COR-L47 (cell line): ENCODE measurements at places on chromosomes 1 and 21.

GRCh38 chr1:30872948-30873263 is 35.7 kb downstream of the SDC3 start:
- DNase-seq = no peak

DNA sequence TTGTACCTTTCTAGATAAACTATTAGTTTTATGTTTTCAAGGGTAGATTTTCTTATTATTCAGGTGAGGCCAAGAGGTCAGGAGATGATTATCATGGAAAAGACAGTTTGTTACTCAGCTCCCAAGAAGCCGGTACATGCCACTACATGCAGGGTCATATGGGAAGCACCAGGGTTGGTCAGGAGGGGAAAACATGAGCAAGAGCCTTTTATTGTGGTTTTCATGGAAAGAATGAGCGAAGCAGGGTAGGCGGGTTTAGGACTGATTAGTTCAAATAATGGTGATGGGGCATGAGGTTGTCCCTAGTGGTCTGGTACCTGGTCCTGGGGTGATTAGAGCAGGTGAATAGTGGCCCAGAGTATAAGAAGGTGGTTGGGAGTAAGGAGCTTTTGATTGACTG is 189.9 kb downstream of the APP start:
- DNase-seq = no peak

DNA sequence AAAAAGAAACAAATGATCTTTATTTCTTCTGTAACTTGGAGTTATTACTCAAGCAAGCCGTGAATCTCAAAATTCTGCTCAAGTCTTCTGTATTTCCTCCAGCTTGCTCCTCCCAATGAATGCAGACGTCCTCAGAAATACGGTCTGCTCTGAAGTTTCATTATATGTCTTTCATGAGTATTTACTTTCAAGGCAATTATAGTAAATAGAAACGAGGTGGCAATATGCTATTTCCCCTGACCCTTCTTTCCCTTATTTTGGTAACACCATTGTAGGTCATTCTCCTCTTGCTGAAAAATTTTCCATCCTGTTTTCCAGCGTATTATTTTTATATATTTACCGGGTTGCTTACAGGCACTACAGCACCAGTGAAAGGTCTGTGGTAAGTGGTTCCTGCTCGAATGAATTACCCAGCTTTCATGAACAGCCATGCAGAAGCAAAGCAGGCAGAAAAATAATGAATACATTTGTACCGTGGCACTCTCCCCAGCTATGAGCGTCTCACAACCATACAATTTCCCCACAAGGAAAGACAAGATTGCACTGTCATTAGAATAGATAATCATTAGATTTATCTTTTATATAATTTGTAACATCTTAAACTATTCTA is 350.9 kb upstream of the PKN2 start:
- no peak for DNase-seq

DNA sequence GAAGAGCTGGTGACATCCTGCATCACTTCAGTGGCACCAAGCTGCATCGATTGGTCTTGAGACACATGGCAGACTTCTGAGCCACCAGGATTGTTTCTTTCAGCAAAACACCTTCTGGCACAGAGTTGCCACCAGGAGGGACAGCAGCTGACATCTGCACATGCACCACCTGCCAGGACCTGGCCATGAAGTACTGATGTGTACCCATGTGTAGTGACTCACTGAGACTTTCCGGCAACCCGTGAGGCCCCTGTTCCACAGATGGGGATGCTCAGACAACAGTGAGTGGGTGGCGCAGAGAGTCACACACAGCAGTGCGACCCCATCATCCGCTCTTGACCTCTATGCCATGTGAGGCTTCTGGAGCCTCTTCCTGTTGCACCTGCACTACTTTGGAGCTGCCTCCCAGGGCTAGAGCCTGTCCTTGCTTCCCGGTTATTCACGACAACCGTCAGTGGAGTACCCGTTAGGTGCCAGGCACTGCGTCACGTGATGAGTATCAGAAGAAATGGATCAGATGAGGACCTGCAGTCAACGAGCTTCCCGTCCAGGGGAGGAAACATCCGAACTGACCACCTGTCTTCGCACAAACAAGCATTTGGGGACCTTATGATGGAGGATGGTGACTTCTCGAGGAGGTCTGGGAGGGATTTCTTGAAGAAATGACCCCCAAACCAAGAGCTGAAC is 80.5 kb upstream of the VAMP3 start:
- DNase-seq = no peak

GRCh38 chr1:15282810-15283474 is 35.9 kb downstream of the FHAD1 start:
- peak; percentile 84 for DNase-seq

DNA sequence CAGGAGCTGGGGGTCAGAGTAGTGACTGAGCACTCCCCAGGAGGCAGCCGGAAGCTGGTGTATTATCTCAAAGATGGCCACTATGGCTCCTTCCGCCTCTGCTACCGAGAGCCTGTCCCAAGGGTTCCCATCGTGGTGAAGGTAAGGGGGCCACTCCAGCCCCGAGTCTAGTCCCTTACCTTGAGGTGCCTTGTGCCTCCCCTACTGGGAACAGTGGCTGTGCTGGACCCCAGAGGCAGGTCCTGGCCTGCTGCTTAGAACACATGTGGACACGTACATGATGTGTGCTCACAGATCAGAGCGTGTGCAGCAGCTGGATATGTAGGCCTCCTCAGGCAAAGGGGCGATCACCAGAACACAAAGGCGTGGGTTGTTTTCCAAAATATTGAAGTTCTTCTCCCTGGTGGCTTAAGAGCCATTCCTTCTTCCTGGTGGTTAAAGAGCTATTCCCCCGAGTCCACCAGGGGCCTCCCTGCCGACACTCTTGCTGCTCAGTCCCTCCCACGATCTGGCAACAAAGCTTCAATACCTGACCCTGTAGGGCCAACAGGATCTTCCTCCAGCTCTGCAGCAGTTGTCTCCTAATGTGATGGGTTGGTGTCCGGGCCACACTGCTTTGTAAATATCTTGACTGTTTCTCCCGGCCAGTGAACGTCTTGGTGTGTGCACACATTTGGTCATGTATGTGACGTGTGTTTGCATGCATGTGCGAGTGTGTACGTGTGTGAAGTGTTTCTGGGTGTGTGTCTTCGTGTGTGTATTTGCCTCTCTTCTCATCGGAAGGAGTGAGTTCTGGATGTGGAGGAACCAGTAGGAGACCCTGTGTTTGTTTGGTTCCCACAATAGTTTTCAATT is 68.4 kb upstream of the TINAGL1 start:
- no peak for DNase-seq

GRCh38 chr1:47781171-47781959 is 215.8 kb downstream of the TRABD2B start:
- no peak for DNase-seq

DNA sequence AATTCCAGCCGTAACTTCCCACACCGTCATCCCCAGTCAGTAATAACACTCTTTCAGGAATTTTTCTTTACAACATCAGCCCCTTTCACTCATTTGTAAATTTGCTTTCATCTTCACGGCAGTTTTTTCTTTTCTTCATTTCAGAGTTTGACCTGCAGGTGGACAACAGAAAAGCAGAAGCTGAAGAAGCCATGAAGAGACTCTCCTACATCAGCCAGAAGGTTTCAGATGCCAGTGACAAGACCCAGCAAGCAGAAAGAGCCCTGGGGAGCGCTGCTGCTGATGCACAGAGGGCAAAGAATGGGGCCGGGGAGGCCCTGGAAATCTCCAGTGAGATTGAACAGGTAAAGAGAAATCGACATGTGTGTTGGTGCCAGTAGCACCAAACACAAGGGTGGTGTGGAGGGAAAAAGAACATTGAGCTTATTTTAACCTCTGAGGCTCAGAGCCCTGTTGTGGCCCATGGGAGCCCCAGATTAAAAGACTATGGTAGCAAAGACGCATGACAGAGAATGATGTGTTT is 53.2 kb downstream of the LAMC2 start:
- DNase-seq = no peak

DNA sequence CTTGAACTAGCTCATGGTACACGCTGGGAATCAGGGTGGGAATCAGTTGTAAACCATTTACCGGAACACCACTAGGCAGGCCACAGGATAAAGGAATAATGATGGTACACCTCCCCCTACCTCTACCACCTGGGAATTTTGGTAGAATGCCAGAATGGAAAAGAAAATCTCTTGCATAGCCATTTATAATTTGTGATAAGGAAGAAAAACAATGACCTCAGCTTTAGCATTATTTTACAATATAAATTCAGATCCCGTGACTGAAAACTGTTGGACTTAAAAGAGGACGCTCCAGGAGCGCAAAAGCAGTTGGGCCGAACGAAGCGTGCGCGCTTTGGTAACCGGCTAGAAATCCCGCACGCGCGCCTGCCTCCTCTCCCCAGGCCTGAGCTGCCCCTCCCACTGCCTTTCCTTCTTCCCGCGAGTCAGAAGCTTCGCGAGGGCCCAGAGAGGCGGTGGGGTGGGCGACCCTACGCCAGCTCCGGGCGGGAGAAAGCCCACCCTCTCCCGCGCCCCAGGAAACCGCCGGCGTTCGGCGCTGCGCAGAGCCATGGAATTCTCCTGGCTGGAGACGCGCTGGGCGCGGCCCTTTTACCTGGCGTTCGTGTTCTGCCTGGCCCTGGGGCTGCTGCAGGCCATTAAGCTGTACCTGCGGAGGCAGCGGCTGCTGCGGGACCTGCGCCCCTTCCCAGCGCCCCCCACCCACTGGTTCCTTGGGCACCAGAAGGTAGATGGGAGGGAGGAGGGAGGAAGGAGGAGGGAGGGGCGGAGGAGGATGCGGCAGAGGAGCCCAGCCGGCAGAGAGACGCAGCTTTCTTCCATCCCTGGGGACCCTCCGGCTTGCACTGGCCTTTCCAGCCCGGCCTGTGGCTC is at the start of gene CYP4X1:
TSS of gene CYP4X1 (plus strand) at position 402 of the 873 bp plus-strand sequence. CDS start at position 551, 149 bp downstream.
- DNase-seq = no peak

DNA sequence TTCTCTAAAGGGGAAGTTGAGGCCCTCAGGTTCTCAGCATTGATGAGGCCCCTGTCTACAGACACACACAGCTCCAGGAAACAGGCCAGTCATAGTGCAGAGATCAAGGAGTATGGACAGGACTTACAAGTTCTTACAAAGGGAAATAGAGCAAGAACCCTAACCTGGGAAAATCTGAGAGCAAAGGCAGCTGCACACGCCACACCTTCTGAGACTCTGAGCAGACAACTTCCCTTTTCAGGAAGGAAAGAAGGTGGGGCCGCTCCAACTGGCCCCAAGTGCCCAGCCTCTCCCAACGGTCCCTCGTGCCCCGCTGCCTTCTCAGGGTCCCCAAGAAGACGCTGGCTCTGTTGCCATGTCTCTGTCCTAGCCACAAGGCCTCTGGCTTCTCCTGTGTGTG is 3.6 kb downstream of the NOC2L start:
- DNase-seq = no peak

GRCh38 chr1:86991549-86992186 is 77.2 kb downstream of the HS2ST1 start:
- no peak for DNase-seq

DNA sequence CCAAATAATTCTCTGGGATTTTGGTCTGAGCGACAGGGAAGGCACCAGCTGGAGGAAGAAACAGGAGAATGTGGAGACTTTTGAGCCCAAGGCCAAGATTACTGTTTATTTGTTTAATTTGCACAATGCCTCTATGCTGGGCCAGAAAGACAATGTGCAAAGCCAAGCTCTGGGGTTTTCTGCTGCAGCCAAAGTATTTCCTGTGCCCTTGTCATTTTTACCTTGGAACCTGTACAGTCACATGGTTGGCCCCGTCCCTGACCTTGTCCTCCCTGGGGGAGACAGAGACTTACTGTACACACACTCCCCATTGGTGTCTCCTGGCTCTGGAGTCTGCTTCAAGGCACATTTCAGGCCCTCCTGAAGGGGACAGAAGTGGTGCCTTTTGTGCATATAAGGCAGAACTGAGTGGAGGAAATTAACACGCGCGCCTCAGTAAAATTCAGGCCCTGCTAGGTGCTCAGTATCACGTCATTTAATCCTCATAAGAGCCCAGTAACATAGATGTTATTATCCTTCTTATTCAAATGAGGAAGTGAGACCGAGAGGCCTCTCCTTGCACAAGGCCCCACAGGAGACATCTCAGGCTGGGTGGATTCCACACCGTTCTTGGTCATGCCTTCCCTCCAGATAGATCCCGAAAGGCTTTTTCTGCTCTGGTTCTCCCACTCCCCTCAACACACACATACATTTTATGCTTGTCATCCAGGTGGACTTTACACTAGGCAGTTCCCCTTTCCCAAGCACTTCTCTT is 21.1 kb downstream of the C1orf115 start:
- DNase-seq = no peak

GRCh38 chr21:40783404-40783803 is 63.6 kb downstream of the DSCAM start:
- no peak for DNase-seq

- DNase-seq = no peak
Observed at GRCh38 chr1:63797056-63797726, 23.4 kb downstream of the ROR1 start.

DNA sequence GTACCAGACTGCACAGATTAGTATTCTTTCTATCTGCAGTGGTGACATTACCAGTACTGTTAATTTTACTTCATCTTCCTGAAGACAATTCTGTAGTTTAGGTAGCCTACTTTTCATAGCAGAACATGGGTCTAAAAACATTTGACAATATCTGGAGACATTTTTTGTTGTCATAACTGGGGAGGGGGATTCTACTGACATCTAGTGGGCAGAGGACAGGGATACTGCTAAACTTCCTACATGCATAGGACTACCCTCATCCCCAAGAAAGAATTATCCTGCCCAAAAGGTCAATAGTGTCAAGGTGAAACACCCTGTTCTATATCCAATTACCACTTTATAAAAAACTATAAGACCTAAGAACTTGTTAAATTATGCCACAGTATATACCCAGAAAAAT is 3.4 kb upstream of the ARHGAP29 start:
- peak; percentile 6 for DNase-seq

DNA sequence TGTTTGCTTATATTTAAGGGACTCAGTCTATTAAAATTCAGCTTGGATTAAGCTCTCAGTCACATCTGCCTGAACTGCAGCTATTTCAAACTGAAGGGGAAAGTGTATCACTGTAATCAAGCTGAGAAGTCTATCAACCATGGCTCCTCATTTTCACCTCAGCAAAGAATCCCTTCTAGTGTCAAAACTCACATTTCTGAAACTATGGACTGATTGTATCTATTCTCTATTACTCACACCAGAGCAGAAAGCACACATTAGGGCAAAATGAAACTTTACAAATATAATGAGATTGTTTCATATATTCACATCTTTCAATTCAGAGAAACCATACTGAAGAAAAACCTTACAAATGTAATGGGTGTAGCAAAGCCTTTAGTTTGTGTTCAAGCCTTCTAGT is 14.6 kb upstream of the C1orf146 start:
- DNase-seq = no peak
